ENCODE measurements at places on chromosomes 6 and 20.

GRCh38 chr6:49528571-49528970 is 21.9 kb upstream of the C6orf141 start:
- DNase-seq, result no peak

- no peak for DNase-seq
These were observed 73.5 kb downstream of the TRAM2 start for GRCh38 chr6:52503323-52503747.

DNA sequence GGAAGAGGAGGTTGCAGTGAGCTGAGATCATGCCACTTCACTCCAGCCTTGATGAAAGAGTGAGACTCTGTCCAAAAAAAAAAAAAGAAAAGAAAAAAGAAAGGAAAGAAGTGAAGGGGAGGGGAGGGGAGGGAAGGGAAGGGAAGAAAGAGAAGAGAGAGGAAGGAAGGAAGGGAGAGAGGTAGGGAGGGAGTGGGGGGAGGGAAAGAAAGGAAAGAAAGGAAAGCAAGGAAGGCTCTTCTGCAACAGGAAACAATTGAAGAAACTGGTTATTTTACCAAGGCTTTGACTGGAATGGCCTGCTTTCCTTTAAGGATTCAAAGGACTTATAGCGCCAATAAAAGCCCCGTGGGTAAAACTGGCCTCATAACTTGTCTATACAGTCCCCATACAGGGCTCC is 64.6 kb downstream of the ABHD12 start:
- DNase-seq, result no peak

- no peak for DNase-seq
These were observed 66.2 kb upstream of the IYD start for GRCh38 chr6:150302520-150303176.

DNA sequence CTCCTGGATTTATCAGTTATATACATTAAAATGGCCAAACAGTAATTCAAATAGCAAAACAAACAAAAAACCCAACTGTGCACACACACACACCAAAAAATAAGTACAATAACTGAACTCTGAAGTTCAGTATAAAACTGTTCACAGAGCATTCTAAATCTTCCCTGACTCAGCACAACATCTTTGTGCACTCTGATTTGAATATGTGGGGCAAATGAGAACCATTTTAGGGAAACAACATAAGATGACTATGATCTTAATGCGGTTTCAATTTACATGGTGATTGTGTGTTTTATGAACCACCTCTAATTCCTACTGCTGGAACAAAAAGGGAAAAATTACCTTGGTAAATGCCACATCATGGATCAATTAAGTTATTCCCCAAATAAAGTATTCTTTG is 41.7 kb downstream of the PLAGL1 start:
- DNase-seq, result no peak

Data from stimulated activated CD4-positive, alpha-beta T cell treated with anti-CD3 and anti-CD28 coated beads, TNF-alpha, amount 100 ng/mL, for 1 hour (primary cell).